Kidney capillary endothelial cell (primary cell): ENCODE measurements at places on chromosomes 12 and 14.

DNA sequence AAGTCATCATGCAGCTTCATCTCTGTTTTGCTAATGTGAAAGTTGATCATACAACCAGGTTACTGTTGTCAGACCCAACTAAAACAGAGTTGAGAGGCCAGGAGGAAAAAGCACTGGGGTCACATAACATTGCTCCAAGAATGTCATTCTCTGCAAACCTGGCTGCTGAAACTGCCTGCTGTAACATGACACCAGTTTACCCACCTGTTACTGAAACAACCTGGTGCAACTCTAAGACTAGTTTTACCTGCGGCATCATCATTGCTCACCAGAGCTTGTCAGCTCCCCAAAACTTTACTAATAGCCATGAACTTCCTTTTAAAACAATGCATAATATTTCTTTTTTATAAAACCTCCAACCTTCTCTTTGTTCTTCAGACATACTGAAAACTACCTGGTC is 30.7 kb upstream of the DEGS2 start:
- DNase-seq, result no peak

GRCh38 chr12:25960143-25960542 is 1.7 kb downstream of the RASSF8 start:
- peak; percentile 51 for DNase-seq

- DNase-seq, result no peak
Measured at GRCh38 chr12:124994437-124994975, 1.1 kb downstream of the BRI3BP start.

DNA sequence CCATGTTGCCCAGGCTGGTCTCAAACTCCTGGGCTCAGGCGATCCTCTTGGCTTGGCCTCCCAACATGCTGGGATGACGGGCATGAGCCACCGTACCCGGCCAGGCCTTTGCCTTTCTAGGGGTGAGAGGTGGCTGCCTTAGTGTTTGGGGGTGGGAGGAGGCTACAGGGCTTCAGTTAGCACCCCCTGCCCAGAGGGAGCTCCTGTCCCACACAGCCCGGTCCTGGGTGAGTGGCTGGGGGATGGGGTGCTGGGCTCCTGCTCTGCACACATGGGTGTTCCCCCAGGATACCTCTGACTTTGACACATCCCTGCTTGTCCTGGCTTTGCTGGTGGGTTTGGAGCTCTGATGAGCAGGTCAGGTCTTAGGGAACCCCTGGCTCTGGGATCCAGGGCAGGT is 9.9 kb downstream of the ULK1 start:
- no peak for DNase-seq

- DNase-seq, result no peak
Measured at GRCh38 chr12:21985155-21985554, 43.9 kb upstream of the ABCC9 start.
